ENCODE measurements at places on chromosomes 4 and X. TPM values are rescaled to one million over a fixed set of nuclear protein-coding genes. Genes with fewer than 3 reads are reported as not detected.

GRCh38 chr4:164169591-164169990 lies 584.3 kb upstream of the SMIM31 start:
- no peak for DNase-seq

GRCh38 chrX:68462197-68462596 lies 28.9 kb upstream of the OPHN1 start:
- no peak for DNase-seq

DNA sequence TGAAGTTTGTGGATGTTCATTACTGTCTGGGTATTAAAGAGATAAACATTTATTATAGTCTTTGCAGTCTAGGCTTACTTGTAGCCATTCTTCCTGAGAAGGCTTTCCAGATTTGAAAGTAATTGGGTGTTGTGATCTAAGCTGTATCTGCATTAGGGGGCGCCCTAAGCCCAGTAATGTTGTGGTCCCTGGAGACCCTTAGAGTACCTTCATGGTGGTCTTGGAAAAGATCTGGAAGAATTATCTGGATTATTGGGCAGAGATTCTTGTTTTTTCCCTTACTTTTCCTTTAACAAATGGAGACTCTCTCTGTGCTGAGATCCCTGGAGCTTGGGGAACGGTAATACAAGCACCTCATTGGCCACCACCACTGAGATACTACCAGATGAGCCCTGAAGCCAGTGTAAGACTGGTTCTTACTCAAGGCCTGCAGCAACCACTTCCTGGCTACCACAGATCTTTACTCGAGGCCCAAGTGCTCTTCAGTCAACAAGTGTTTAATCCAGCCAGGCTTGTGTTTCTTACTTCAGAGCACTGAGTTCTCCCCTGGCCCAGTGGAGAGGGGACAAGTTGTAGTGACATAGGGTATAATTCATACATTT lies 63.1 kb downstream of the RTL3 start:
- no peak for DNase-seq

GRCh38 chr4:184104419-184105101 lies 113.1 kb downstream of the ENPP6 start:
- DNase-seq = no peak

DNA sequence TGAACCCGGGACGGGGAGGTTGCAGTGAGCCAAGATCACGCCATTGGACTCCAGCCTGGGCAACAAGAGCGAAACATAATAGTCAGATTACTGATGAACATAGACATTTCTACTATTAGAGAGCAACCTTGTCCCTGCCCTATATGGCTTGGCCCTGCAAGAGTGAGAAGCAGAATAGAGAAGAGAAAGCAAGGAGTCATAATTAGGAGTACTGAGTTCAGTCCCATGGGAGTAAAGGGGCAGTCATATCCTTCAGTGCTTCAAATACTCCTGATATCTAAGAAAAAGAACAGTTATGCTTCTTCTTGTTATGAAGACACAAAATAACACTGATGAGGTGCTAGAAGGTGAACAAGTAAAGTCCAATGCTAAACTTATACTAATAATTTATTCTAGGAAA lies 33.8 kb downstream of the CLDN2 start:
- no peak for DNase-seq

GRCh38 chrX:24774650-24775049 lies 80.9 kb downstream of the POLA1 start:
- no peak for DNase-seq

DMRTC1 gene
- not detected for polyA plus RNA-seq

DNA sequence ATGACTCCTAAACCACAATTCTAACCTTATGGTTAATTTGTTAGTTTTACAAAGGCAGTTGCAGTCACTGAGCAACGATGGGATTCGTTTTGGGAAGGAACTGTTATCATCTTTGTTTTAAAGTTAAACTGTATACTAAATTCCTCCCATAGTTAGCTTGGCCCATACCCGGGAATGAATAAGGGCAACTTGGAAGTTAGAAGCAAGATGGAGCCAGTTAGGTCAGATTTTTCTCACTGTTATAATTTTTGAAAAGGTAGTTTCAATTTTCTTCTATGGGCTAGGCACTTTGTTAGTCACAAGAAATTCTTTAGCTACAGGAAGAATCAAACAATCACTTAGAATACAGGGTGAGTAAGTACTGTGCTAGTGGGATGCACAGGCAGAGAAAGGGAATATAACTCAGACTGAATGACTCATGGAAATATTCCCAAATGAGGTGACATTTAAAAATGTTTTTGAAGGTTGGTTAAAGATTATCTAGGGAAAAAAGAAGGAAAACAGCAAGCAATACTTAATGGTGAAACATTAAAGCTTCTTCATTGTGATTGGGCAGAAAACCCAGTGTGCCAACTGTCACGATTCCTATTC lies 153.6 kb downstream of the MAGEB17 start:
- DNase-seq = no peak

GRCh38 chr4:94570558-94570957 lies 118.8 kb downstream of the PDLIM5 start:
- DNase-seq = no peak

PABPC1L2A gene
- not detected for polyA plus RNA-seq

- peak; percentile 39 for DNase-seq
Observed at GRCh38 chrX:48558271-48558670, 16.0 kb upstream of the RBM3 start.

DNA sequence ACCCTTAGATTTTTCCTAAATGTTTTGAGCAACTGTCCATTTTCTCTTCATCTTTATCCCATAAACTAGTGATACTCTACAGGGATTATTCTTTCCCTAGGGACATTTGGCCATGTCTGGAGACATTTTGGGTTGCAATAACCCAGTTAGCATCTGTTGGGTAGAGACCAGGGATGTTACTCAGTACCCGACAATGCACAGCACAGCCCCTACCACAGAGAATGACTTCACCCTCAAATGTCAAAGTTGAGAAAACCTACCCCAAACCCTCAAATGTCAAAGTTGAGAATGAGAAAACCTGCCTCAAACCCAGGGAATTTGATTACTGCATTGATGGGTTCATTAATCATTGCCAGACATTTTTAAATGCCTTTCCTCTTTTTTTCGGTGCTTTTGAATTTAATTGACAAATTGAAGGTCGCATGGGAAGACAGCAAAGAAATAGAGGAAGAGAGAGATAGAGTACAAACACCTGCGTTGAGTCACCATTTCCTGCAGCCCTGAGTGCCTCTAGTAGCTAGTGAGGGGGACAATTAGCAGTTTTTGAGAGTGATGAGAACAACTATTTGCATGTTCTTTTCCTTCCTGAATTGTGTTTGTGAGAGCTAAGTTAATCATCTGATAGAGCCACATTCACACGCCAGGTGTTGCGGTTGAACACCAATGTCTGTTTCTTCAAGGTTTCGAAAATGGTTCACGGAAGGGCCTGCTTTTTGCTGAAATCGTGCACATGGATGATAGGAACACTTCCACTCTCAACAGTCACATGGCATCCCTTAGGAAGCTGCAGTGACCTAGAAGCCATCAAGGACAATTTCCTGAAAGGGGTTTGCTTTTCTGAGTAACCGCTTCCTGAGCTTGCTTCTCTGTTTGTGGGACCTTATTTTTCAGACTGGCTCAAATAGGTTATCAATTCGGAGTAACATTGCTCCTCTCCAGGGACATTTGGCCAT lies 203.9 kb upstream of the VCX3A start:
- no peak for DNase-seq
